Foreskin keratinocyte (primary cell): ENCODE measurements at places on chromosomes 3 and 15. TPM values are rescaled to one million over a fixed set of nuclear protein-coding genes. Genes with fewer than 3 reads are reported as not detected.

Gene DCLK3
- not detected in 2 replicates for total RNA-seq

Gene PRR23E
- not detected in 2 replicates for total RNA-seq

Gene IQCF5
- not detected in 2 replicates for total RNA-seq

Gene ALDH1L1
- total RNA-seq: 0.68 and 1.7 TPM in 2 replicates

Gene OSTN
- total RNA-seq: not detected in 2 replicates

Gene FILIP1L
- 21.1 and 22.6 TPM in 2 replicates for total RNA-seq

Gene PRSS50
- total RNA-seq: not detected in 2 replicates

Gene TUSC2
- total RNA-seq: 21.8 and 23.6 TPM in 2 replicates

Gene EPHB1
- total RNA-seq: 0.07 and 0.17 TPM in 2 replicates

Gene IFRD2
- total RNA-seq: 140 and 166 TPM in 2 replicates

DNA sequence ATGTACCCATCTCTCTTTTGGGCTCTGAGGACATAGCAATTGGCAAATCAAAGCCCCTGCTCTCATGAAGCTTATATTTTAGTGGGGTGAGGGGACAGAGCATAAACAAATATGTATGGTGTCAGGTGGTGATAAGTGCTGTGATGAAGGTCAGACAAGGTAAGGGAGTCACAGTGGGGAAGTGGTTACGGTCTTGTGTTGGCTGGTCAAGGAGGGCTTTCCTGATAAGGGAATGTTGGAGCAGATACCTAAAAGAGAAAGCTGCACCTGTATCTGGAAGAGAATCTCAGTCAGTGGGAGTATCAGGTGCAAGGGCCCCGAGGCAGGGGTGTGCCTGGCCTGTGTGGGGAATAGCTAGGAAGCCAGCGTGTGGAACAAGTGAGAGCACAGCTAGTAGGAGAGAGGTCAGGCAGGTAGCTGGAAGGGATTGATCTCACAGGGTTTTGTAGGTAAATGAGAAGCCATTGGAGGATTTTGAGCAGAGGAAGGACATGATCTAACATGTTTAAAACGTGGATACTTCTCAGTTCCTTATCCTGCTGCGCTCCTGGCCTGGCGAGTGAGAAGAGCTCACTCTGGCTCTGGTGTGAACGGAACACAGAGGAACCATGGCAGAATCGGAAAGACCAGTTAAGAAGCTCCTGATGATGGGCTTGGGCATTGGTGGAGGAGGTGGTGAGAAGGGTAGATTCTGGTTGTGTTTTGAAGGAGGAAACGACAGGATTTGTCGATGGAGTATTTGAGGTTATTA lies 35.5 kb downstream of the MRAS start:
- DNase-seq: no peak

DNA sequence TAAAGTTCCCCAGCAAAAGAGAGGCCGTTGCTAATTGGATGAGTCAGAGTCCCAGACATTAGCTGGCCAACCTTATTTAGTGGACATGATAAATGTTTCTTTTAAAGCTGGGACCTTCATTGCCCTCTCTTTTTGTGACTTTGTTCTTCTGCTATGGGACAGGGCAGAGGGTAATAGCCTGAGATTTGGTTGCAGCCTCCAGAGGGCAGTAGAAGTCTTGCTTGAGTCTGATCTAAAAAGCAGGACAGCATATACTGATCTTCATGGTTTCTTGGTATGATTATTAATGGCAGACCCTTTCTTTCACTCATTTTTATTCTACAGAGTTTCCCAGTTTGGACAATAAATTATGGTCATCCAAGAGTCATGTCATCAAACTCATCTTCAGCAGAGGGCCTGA lies 25.1 kb upstream of the ZKSCAN7 start:
- DNase-seq: peak; percentile 11

GRCh38 chr15:52540374-52541012 lies 11.8 kb upstream of the MYO5A start:
- no peak for DNase-seq

DNA sequence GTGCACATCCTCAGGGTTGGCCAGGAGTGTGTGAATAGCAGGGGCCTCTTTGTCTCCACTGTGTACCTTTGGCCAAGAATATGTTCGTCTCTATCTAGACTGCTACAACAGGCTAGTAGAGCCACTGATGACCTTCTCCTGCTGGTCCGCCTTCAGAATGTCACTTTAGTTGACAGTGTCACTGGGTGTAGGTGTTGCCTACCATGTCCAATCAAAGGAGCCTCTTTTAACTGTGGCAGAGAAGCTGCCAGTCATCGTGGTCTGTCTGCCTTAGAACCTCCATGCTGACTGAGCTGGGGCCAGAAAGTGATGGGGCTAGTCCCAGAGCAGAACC lies 40.1 kb downstream of the OXSR1 start:
- no peak for DNase-seq

- peak; percentile 25 for DNase-seq
These were observed 717.5 kb downstream of the TUSC7 start for GRCh38 chr3:117427081-117427480.

DNA sequence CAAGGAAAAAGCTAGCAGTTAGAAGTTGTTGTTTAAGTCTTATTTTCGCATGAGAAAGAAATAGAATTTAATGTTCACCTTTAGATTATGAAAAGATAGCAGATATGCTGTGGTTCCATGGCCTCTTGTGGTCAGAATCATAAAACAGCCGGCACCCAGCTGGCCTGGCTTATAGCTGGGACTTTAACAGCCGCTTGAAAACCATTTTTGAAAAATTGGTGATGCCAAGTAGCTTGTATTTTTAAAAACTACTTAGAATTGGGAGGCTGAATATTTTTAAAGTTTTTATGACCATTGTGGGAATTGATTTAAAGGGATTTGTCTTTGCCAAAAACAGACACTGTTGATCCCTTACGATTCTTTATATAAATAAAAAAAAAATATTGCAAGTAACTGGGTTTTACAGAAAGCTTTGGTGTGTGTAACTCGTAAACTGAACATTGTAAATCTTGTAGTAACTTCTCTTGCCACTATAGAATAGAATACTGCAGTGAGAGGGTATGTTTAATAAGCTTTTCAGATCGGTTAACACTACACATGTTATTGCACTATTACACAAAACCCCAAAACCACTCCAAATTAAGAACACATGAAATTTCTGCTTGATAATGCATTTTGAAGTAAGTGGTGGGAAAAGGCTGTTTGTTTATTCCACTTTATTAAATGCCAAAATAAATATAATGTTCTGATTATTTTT lies 6.6 kb downstream of the ARRDC4 start:
- no peak for DNase-seq

- no peak for DNase-seq
These were observed 142.4 kb upstream of the RGMA start for GRCh38 chr15:93231261-93231925.

GRCh38 chr15:98954411-98954810 lies 53.2 kb downstream of the PGPEP1L start:
- DNase-seq: no peak

- DNase-seq: peak; percentile 57
These were observed 472.1 kb downstream of the SOX2 start for GRCh38 chr3:182183716-182184430.

DNA sequence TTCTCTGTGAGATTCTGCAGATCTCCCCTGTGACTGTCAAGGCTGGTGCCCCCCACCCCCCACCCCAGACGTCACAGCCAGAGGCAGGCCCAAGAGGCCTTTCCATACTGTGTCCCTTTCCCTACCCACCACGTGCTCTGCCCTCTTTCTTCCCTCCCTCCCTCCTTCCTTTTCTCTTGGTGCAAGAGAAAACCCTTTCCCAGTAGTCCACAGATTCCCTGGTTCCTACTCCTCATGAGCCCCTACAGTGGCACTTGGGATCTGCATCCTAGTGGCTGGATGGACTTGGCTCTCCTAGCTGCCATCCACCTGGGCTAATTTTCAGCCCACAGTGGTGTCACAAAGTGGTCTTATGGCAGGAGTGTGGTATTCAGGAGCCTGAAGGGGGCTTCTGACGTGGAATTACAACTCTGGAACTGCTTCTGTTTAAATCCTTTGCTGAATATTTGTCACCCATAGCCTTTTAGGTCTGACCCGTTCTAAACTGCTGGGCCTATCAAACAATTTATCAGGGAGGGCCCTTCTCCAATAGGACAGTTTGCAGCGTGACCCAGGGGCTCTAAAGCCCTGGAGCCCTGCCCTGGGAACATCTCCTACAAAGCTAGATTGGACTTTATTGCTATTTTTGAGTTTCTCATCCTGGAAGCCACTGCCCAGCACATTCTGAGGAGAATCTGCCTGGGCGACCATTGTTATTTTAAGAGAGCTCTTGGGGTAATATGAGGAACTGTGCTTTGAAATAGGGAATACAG lies 35.3 kb downstream of the KLF13 start:
- no peak for DNase-seq

GRCh38 chr3:111723293-111724215 lies 128.4 kb upstream of the ZBED2 start:
- no peak for DNase-seq

DNA sequence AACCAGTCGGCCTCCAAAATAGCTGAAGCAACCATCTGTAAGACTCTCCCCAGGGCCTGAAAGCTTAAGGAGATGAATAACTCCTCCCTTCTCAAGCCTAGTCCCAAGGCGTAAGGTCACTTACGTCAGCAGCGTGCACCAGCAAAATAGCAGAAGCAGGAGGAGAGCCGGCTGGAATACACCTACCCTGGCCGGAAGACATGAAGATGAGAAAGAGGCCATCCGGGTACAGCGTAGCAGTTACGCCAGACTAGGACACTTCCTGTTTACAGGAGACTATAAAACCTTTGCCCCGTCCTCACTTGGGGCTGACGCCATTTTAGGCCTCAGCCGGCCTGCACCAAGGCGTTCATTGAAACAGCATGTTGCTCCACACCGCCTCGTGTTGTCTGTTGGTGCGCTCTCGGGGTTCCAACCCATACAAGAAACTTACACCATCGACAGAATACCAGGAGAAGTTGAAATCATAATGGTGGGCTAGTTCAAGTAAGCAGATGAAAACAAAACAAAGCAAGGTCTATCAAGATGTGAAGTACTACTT lies 2.5 kb downstream of the CFAP92 start:
- no peak for DNase-seq

- DNase-seq: peak; percentile 39
These were observed 162.4 kb upstream of the CFAP20DC start for GRCh38 chr3:59212128-59212779.

DNA sequence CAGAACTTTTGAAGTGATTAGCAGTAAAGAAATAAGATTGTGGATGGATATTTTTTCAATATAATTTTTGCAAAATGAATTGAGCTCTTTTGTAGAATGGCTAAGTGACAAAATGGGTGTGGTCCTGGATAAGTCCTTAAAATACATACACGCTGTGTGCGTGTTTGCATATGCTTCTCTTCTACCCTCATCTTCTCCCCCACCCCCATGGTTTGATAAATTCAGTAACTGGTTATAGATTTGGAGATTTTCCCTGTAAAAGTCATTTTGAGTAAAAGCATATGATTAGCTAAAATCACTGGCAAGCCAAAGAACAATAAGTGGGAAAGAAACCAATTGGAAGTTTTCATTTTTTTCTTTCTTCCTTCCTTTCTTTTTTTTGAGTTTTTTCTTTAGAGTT lies 453.9 kb upstream of the MDFIC2 start:
- DNase-seq: no peak

DNA sequence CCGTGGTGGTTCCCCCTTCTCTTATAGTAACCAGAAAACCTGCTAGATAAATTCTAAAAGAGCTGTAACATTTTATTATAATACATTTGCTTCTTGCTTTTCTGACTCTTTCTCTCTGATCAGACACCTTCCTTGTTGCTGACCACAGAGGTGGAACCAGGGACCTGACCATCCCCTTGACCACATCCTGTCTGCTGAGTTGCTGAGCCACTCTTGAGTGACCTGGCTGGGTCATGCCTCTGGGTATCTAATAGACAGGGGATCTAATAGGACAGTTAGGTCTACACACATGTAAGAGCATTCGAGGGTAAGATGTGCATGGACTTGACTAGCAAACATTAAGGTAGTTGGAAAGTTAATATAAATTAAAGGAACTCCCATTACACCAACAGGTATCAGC lies 22.8 kb upstream of the TRIM59 start:
- no peak for DNase-seq

GRCh38 chr15:66563126-66563525 lies 2.7 kb downstream of the LCTL start:
- DNase-seq: no peak

- no peak for DNase-seq
These were observed 201.6 kb downstream of the SATB1 start for GRCh38 chr3:18223571-18223970.

DNA sequence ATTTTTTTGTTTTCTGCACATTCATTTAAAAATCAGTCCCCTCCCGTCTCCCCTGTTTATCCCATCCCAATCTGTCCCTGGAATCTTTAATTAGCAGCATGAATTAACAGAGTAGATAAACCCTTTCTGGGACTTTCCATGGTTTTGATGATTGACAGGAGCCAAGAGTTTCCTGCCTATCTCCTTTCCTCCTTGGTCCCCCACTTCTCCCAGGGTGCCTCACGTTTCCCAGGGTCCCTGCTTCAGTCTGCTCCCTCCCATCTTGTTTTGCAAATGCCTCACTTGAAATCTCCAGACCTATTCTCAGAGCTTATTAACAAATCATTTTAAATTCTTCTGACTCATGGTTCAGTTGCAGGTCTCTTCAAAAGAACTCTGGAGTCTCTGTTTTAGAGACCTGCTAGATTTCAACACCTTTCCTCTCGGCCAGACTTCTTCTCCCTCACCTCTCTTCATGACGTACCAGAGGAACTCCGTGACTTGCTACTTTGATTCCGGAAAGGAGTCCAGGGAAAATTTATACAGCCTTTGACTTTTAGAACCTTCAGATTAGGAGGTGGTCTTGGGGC lies 238.5 kb downstream of the ITPR1 start:
- no peak for DNase-seq

- DNase-seq: no peak
These were observed 1020.5 kb downstream of the OTOL1 start for GRCh38 chr3:162517110-162517509.

DNA sequence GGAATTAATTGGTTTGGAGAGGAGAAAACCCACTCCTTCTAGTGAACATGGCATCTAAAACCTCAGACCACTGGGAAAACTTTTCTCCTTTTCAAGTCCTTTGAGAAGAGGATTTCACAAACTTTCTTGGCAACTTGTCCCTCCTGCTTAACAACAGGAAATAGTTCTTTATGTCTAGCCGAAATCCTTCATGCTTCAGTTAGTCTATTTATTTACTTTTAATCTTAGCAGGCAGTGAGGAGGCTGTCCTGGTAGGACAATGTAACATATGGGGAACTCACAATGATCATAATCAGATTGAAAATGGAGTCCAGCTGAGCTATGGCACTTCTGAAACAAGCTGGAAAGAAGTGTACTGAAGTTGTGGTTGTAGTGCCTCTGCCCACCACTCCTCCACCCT lies 50.6 kb downstream of the KY start:
- no peak for DNase-seq

- no peak for DNase-seq
These were observed 4.8 kb downstream of the VEPH1 start for GRCh38 chr3:157498371-157498770.

DNA sequence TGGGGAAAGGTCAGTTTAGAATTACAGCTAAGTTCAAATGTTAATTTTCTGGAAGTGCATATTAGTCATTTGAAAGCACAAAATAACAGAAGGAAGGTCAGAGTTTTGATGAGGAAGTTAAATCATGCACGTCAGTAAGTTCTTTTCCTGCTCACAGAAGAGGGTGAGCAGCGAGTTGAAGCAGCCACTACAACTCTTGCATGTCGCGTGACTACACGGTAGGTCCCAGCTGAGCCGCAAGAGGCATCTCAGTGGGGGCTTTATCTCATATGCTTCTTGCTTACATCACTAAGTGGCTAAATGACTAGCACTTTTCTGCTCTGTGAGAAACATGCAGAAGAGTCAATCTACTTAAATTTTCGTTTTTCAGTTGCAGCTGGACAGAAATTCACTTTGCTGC lies 21.3 kb upstream of the SEC62 start:
- no peak for DNase-seq

- DNase-seq: no peak
These were observed 979.0 kb downstream of the TUSC7 start for GRCh38 chr3:117688583-117688982.
